Hematopoietic multipotent progenitor cell treated with erythropoietin and hydrocortisone succinate and interleukin-3 and kit ligand, for 6 days (in vitro differentiated cells): ENCODE measurements at places on chromosomes 7 and 10.

DNA sequence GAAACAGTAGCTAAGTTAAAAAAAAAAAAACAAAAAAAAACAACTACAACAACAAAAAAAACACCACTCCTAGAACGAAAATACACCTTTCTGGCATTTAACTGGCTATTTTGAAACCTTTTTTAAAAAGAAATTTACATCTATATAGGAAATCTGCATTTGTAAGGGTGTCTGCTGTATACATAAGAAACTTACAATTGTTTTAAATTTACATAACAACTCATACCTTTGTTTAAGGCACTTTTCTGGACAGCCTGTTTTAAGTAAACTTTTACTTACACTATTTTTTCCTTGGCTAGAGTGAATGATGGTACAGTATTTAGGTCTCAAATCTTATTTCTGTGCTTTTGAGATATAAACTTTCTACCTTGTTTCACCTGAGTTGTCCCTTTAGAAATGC, 34.0 kb upstream of the PAPSS2 start:
- DNase-seq = no peak

DNA sequence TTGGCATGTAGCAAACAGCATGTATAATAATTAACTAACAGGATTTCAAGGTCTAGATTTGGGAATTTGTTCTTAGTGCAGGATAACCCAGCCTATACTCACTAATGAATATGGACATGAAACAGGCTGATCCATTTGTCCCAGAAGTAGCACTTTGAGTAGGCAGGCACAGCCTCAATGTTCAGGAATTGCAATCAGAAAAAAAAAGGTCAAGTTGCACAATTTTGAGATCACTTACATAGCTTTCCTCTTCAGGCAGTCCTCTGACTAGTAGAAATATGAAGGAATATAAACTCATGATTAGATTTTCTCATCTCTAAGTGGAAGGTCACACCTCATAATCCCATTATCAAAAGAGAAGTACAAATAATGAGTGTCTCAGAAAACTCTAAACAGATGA, 921.4 kb upstream of the CELF2 start:
- DNase-seq = no peak

- no peak for DNase-seq
These were observed 97.7 kb downstream of the CACNA2D1 start for GRCh38 chr7:82345886-82346285.

- no peak for DNase-seq
These were observed 263.6 kb upstream of the AUTS2 start for GRCh38 chr7:69334701-69335100.

DNA sequence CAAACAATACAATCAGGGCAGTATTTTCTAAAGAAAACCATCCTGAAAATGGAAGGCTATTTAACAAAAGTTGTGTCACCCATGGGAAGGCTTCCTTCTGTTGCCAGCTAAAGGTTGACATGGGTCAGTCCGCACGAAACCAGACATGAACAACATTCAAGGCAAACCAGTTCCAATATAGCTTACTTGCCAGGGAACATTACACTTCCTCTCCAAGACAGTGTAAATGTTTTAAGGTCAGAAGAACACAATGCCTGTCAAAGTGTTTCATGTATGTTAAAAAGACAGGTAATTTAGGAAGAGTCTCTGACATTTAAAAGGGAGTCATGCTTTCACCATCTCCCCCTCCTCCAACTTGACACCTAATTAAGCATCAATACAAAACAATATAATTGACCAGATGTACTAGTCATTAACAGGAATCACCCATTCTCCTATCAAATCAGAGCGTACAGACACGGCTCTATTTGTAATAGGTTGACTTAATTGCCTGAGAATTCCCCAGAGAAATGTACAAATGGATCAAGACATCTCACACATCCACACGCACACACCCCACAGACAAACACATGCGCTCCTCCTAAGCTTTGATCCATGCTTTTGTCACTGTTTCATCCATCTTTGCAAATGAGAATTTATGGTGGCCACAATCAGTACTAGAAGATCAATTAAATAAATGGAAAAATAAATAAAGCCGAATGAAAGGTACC, 69.5 kb downstream of the CACNA2D1 start:
- no peak for DNase-seq

- peak; percentile 10 for DNase-seq
These were observed 99.6 kb downstream of the SVIL start for GRCh38 chr10:29535012-29535777.

- peak; percentile 38 for DNase-seq
These were observed 229.0 kb downstream of the STK31 start for GRCh38 chr7:23938937-23939552.

DNA sequence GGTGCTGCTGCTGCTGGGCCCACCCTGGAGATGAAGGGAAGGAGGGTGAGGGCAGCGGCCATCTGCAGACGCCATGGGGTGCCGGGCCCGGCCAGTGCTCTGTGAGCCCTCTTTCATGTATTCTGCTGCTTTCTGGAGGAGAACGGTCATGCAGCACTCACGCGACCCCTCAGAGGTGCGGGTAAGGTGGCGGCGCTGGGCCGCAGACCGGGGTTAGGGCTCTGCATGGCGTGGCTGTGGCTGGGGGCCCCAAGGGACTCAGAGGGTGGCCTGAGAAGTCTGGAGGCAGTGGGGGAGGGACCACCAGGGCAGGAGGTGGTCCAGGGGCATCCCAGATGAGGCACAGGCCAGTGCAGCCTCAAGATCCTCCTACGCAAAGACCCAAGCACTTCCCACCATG, 275.5 kb downstream of the ELFN1 start:
- DNase-seq = no peak

DNA sequence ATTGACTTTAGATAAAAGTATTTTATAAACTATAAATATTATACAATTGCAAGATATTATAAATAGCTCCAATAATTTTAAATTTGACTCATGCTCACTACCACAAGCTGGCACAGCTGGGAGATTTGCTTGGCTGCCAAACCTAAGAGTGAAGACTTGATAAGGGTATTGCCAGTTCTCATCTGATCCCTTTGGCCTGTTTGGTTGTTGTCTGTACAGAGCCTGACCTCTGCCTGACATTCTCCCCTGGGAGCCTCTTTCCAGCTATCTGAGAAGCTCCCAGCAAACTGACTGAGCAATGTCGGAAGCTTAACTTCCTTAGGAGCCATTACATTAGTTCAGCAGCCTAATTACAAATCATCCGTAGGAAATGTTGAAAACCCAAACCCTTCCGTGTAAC, 10.2 kb upstream of the LMOD2 start:
- DNase-seq = no peak

GRCh38 chr7:30995536-30995935, 31.8 kb downstream of the GHRHR start:
- DNase-seq = no peak

- DNase-seq = no peak
These were observed 32.8 kb downstream of the SLC16A12 start for GRCh38 chr10:89502549-89502948.

GRCh38 chr10:13559124-13559700, 27.6 kb upstream of the PRPF18 start:
- DNase-seq = no peak

DNA sequence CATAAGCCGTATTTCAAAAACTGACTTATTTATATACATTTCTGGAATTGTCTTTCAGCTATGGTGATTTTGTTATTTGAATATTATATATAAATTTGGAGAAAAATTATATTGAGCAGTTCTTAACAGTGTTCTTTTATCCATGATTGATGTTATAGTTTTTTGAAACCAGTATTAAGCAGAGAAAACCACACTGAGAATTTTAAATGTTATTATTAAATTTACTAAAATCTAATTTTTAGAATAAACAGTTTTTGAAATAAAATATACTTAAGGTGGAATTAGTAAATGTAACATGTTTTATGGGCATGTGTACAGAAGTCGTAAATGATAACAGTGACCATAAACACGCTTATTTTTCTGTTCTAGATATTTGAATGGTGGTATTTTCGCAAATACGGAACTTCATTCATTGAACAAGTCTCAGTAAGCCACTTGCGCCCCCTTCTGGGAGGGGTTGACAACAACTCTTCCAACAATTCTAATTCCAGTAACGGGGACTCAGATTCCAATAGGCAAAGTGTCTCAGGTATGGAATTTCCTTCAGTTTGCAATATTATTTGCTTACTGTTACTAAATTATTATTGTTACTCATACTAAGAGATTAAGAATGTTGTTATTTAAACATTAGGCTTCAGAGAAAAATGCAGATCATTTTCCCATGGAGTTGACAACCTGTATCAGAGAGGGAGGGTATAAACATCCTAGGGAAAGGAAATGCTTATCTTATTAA, 166.1 kb downstream of the ST7 start:
- peak; percentile 93 for DNase-seq

DNA sequence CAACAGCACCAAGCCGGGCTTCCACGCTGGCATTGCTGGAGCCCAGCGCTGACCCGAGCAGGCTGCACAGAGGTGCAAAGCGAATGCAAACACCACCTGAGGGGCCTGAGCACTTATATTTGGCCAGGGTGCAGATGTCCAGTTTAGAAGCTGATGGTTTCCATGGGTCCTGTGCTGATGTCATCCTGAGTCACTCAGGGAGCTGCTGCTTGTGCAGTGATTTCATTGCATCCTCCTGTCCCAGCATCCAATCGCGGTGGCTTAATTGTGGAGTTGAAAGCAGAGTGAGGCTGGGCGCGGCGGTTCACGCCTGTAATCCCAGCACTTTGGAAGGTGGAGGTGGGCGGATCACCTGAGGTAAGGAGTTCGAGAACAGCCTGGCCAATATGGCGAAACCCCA, 410.2 kb upstream of the KLF6 start:
- no peak for DNase-seq
